ENCODE measurements at places on chromosomes 16 and 17. TPM values are rescaled to one million over a fixed set of nuclear protein-coding genes. Genes with fewer than 3 reads are reported as not detected.

IKZF3 gene
- total RNA-seq: under 0.01 TPM

KRT36 gene
- not detected for total RNA-seq

PSMC3IP gene
- total RNA-seq: 1.4 TPM

CCL7 gene
- not detected for total RNA-seq

EXOC3L1 gene
- total RNA-seq: not detected

ACSM2B gene
- total RNA-seq: not detected

TBC1D28 gene
- not detected for total RNA-seq

SUZ12 gene
- total RNA-seq: 34.7 TPM

SEPTIN1 gene
- 0.07 TPM for total RNA-seq

KCTD11 gene
- total RNA-seq: 7.2 TPM

HOXB9 gene
- not detected for total RNA-seq

TAC4 gene
- not detected for total RNA-seq

PHOSPHO1 gene
- not detected for total RNA-seq

IGF2BP1 gene
- total RNA-seq: under 0.01 TPM

CHST6 gene
- total RNA-seq: 1.0 TPM

KRTAP1-1 gene
- total RNA-seq: not detected

P2RX5 gene
- total RNA-seq: 1.4 TPM

FNDC8 gene
- total RNA-seq: not detected

HBA1 gene
- total RNA-seq: not detected

KLHL36 gene
- total RNA-seq: 126 TPM

GINS3 gene
- 3.6 TPM for total RNA-seq

PLA2G10 gene
- total RNA-seq: 0.34 TPM

HASPIN gene
- 0.50 TPM for total RNA-seq

NAGS gene
- 11.8 TPM for total RNA-seq

OR1E1 gene
- not detected for total RNA-seq

MTHFSD gene
- total RNA-seq: 20.2 TPM

SLC9A5 gene
- total RNA-seq: 0.34 TPM

DGKE gene
- 6.8 TPM for total RNA-seq

CHTF8 gene
- 49.6 TPM for total RNA-seq

RAC3 gene
- total RNA-seq: 22.6 TPM

CAPNS2 gene
- total RNA-seq: 87.5 TPM

FOXN1 gene
- under 0.01 TPM for total RNA-seq

RAB26 gene
- total RNA-seq: 0.28 TPM

C17orf50 gene
- total RNA-seq: not detected

TBC1D3G gene
- total RNA-seq: not detected

LITAFD gene
- total RNA-seq: not detected

KRTAP3-1 gene
- not detected for total RNA-seq
